Frontal cortex (tissue), 4 donors: ENCODE measurements at places on chromosomes 6 and 20.

DNA sequence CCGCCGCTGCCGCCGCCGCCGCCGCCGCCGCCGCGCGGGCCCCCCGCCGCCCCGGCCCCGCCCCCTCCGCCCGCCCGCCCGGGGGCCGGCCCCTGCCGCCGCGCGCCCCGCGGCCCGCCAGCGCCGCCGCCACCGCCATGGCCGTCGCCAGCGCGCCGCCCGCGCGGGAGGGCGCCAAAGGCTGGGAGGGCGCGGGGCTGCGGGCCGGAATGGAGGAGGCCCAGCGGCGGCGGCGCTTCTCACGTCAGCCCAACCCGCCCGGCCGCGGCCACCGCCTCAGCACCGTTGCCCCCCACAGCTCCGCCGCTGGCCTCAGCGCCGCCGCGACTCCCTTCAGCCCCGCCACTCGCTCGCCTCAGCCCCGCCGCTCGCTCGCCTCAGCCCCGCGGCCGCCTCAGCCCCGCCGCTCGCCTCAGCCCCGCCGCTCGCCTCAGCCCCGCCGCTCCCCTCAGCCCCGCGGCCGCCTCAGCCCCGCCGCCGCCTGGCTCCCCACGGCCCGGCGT, 258 bp downstream of the PHF10 start:
- DNase-seq = peak; percentile 91

DNA sequence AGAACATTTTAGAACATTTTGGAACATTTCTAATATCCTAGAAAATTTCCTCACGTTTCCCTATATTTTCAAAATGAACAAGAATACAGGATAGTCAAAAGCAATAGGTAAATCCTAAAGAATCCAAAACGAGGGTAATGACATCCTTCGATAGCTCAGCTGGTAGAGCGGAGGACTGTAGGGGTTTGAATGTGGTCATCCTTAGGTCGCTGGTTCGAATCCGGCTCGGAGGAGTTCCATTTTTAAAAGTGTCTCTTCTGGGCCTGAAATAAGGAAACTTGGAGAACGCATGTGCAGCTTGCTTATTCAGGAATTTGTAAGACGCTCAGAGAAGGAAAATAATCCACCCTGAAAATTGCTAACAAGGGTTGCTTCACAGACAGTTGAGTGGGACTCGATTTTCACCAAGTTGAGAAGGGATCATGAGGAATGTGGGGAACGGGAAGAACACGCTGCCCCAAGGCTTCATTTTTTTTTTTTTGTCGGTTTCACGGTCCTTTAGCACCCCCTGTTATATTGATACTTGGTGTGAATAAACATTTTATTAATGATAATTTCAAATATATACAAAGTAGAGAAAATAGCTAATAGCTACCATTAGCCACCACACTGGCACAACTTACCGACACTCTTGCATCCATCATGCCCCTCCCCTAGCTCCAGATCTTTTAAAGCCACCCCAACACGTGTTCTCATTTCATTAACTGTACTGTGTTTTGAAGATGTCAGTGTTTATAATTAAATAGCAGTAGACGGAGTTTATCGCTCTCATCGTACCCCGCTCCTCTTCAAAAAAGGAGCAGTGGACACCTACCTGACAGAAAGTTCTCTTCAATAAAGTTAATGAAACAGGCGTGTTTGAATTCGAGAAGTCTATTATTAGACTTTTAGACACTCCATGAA, 1.8 kb upstream of the ABT1 start:
- DNase-seq = no peak

DNA sequence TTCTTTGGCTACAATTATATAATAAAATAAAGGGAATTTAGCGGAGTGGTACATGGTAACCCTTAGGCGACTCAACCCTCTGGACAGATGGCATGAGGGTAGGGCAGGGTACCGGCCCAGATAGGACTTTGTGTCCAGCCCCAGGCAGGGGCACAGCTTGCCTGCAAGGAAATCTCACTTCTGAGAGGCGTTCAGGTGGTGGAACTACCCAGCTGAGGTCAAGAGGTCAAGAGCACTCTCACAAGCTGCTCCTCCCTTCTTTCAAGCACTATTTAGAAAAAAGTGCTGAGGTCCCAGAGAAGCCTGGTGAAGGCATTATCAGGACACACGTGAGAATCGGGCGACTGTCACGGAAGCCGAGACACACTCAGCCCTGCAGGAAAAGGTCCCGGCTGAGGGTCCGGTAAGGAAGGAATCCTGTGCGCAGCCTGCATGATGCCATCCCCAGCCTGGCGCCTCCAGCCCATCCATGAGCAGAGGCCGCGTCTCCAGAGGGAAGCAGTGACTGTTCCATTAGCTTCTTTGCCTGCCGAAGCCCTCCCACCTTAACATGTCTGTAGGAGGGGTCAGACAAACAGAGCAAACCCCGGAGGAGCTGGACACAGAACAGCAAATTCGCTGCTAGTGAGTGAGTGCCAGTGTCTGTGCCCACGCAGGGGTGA, 54.8 kb downstream of the WDR27 start:
- no peak for DNase-seq

GRCh38 chr6:164039954-164040375, 625.4 kb downstream of the QKI start:
- no peak for DNase-seq

DNA sequence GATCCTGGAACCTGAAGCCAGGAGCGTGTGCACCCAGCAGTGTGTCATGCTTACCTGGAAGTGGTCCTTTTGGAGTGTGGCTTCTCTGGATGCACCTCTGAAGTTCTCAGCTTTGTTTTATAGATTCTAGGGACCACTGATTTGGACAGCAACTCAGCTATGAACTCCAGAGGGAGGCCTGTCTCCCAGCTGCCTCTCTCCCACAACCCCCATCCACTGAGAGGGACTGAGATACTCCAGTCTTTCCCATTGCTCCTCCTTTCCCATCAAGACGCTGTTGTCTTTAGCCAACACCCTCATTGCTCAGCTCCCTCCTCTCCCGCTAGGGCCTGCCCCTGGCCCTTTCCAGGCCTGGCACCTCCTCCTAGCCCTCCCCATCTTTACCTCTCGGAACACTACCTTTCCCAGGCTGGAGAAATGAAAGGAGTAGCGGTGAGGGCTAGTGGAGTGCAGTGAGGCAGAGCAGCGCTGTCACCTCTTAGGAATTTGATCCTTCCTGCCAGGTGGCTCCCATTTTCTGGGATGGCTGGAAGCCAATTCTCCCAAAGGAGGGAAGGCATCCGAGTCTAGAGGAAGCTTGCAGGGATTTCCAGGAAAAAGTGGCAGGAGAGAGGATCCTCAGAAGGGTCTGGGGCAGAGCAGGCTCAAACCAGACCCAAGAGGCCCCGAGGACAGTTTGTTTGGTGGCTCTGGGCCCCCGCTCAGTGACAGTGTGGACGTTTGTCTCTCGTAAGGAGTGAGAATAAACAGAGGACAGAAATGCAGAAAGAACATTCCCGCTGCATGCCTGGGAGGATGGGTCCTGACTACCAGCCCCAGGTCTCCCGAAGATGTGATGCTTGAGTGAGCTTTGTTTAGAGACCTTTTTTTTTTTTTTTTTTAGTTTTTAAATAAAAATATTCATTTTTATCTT, at the start of gene LRRN4:
LRRN4 (minus strand) TSS at position 285 of the 913 bp plus-strand sequence. CDS start 1,261 bp downstream, outside the sequence.
- DNase-seq = no peak
